SJSA1 (cell line): ENCODE measurements at places on chromosomes 3 and 15.

GRCh38 chr15:74651242-74651741 is 35.7 kb downstream of the CLK3 start:
- no peak for DNase-seq

- no peak for DNase-seq
Measured at GRCh38 chr15:35756623-35757022, 210.7 kb upstream of the DPH6 start.

DNA sequence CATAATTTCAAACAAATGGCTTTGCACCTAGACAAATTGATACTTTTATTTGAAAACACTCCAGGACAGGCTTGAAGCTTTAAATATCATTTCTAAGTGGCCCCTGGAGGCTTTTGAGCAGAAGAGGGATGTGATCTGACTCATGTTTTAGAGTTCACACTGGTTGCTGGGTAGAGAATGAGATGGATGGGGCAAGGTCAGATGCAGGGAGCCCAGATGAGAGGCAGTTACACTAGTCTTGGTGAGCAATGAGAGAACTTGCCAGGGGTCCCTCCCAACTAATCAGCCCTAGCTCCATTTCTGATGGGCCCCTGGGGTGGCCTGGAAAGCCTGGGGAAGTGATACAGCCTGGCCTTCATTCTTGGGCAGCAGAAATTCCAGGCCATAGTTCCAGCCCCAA is 190.4 kb downstream of the MEGF11 start:
- no peak for DNase-seq

DNA sequence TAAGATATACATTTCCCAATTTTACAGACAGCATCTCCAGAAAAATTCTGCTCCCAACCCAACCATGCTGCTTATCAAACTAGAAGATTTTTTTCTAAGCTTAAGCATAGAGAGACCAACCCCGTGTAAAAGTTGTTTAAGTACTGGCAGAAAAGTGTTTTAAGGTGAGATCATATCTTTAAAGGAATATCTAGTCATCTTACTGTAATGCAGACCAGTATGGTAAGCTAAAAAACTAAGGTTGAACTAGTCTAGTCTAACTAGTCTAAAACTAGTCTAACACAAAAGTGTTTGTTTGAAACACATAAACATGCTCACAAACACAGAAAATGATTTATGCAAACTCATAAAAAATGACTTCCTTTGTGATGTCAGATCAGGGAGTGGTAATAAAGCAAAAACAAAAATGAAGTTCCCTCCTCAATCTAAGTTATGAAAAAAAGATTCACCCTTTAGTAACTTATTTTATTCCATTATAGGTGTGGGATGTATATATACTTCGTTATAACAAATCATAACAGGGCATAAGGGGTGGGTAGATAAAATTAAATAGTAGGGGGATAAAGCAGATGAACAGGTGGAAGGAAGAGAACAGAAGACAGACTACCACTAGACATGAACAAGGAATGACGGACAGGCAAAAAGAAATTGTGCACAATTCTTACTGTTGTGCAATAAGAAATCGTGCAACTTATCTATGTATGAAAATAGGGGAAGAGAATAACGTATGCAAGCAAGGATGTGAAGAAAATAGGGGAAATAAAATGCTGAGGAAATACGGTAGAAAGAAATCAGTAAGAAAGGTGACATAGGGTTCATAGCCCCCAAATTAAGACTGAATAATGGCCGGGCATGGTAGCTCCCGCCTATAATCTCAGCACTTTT is 10.0 kb downstream of the MYO5A start:
- DNase-seq, result no peak

- DNase-seq, result no peak
Measured at GRCh38 chr3:133753779-133754164, 7.6 kb downstream of the TF start.

- no peak for DNase-seq
Measured at GRCh38 chr3:188158731-188159310, 4.9 kb downstream of the LPP start.

- no peak for DNase-seq
Measured at GRCh38 chr3:99084156-99084555, 182.7 kb upstream of the DCBLD2 start.

DNA sequence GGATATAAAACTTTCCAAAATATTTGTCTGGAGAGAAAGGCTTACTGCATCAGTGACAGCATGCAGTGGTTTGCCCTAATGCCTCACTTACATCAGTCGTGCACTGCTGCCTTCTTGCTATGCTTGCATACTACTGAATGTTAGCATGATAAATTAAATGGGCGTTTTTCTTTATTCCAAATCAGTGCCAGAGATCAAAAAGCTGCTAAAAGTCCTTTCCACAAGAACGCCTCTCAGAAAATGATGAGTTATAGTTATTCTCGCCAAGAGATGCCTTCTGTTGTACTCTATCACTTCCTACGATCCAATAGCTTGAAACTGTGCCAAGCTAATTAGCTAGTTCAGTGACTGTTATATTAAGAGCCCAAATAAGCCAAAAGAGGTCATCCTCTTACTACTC is 345.8 kb upstream of the ROBO2 start:
- DNase-seq, result no peak
